ENCODE measurements at places on chromosomes 1 and 21. TPM values are rescaled to one million over a fixed set of nuclear protein-coding genes. Genes with fewer than 3 reads are reported as not detected.

DNA sequence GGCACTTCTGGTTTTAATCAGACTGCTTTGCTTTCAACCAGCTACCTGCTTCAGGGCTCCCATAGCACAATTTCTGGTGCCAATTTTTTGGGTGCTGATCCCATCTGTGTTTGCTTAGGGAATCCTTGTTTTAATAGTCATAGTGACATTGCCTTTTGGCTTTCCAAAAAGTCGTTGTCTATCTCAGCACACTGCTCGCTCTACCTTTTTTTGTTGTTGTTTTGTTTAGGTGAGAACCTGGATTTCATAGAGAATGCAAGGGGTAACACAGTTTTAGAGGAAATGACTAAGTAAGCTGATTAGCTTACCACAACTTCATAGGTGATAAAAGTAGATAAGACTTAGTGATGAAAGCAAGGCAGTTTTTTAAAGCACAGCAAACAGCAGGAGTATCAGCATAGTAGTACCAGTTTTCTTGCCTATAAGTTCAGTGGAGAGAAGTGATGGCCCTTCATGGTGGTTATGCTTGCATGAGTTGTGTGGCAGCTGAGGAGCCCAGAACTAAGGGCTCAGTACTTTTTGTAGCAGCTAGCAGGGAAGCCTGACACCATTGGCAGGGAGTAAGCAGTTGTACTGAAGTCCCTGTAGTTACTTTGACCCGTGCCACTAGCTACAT, 31.3 kb downstream of the NEK7 start:
- DNase-seq, result no peak

- DNase-seq, result no peak
Observed at GRCh38 chr1:211574705-211575104, 4.3 kb downstream of the SLC30A1 start.

Gene ARHGAP29
- polyA plus RNA-seq, result not detected

Gene ARTN
- 0.94 TPM for polyA plus RNA-seq

GRCh38 chr1:232223183-232223708, 406.7 kb downstream of the SIPA1L2 start:
- DNase-seq, result no peak

Gene BPNT1
- polyA plus RNA-seq, result 31.6 TPM

DNA sequence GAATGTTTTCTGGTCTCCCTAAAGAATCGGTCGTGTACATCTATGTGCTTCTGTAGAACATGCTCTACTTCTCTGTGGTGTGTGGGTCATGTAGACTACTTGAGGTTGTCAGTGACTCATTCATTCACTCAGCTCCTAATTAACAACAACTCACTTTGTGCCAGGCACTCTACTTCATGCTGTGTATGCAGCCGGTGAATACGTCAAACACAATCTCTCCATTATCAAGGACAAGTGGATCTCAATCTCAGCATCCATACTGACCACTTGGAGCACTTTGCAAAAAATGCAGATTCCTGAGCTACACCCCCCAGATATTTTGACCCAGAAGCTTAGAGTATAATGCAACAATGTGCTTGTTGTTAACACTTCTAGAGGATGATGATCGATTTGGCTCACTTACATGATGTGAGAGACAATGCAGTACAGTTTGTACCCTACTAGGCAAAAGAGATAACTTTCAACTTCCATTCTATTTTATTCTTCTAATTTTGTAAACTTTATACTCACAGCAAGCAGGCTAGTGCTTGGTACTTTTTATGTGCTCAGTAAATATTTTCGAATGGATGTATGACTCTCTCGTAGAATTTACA, 508.6 kb upstream of the ADAMTS5 start:
- DNase-seq, result no peak

- no peak for DNase-seq
Observed at GRCh38 chr1:185281245-185281644, 35.8 kb downstream of the IVNS1ABP start.

DNA sequence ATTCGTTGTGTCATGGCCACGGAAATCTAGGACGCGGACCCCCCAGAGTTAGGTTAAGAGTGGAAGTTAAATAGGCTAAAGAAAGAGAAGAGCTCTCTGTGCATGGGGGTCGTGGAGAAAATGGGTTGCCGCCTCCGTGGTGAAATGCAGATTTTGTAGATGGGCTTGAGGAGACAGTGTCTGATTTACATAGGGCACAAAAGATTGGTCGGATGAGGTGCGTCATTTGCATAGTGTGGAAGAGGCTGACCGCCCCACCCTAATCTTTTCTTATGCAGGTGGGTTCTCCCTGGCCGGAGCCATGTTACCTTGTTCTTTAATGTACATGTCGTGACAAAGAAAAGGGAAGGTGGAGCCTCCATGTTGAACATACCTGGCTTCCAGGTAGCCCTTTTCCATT, 14.3 kb upstream of the SLC5A9 start:
- DNase-seq, result no peak

Gene SLFNL1
- not detected for polyA plus RNA-seq

DNA sequence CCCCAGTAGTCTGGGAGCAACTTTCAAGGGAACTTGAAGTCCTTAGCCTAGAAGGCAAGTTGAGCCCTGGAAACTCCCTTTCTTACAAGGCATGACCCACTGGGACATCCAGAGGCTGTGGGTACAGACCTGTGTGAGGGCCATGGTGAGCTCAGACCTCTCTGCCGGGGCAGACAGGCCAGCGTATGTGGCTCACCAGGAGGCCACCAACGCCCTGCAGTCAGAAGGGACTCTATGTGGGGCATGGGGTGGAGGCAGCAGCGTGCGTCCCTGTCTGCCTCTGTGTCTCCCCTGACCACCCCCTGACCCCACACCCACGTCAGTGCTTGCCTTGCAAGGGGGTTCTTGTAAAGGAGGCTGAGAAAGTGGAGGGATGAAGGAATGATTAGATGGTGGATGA, 10.8 kb downstream of the COQ8A start:
- no peak for DNase-seq

Gene UBL4B
- not detected for polyA plus RNA-seq

Measured in muscle of arm (tissue), 14 donors.